Activated T-cell treated with anti-CD3 and anti-CD28 coated beads, Interleukin-2, amount 50 U/mL, for 72 hours (primary cell): ENCODE measurements at places on chromosomes 11 and 22.

DNA sequence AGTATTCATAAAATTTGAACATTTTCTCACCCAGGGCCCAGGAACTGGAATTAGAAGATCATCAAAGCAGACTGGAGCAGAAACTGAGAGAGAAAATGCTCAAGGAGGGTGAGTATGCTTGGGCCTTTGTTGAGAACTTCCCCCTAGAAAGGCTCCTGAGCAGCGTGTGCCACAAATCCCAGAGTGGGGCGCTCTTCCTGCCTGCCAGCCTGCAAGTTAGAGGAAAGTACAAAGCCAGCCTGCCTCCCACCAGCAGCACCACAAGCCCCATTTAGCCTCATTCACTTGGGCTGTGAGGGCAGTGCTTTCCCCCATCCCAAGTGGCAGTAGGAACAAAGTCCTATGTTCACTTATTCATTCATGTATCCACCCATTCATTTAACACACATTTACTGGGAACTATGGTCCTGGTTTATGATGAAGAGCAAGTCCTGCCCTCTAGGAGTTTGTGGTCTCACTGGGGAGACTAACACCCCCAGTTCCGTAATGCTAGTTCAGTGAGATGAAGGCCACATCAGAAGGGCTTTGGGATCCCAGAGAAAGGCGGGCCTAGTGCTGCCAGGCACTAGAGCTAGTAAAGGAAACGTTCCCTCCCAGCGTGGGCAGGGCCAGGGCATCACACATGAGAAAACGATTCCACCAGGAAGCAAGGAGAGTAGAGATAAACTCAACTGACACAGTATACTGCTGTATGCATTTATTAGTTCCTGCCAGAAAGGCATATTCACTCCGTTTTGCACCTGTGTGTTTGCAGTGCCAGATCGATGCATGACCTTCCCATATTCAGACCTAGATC is 22.4 kb upstream of the PARVA start:
- no peak for DNase-seq

- DNase-seq, result no peak
Measured at GRCh38 chr22:42967005-42967404, 47.9 kb downstream of the PACSIN2 start.

DNA sequence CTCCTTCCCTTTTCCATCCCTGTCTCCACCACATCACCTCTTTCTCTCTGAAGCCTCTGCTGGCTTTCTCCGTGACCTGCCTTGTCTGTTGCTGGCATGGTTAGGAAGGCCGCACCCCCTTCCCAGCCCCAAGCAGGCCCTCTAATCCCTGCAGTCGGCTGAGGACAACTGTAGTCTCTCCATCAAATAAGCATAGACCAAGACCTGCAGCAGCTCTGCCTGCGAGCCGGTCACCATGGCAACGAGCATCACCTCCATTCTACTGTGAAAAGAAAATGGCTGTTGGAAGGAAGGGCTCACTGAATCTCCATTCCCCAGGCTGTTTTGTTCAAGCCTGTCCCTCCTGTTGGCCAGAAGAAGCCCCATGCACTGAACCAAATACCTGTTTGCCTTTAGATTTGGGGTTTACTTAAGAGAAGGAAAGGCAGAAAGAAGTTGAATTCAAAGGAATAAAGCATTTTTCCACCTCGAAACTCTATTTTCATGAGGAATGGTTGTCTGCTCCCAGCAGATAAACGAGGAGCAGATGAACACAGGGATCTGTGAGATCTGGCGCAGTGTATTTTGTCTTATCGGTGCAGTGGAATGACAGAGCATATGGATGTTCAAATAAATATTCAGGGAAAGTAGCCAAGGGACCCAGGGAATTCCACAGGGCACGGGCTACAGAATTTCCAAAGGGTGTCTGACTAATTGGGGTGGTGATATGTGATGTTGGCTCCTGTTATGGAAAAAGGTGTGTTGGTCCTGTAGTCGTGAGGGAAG is 113.1 kb upstream of the TTC12 start:
- DNase-seq, result no peak

DNA sequence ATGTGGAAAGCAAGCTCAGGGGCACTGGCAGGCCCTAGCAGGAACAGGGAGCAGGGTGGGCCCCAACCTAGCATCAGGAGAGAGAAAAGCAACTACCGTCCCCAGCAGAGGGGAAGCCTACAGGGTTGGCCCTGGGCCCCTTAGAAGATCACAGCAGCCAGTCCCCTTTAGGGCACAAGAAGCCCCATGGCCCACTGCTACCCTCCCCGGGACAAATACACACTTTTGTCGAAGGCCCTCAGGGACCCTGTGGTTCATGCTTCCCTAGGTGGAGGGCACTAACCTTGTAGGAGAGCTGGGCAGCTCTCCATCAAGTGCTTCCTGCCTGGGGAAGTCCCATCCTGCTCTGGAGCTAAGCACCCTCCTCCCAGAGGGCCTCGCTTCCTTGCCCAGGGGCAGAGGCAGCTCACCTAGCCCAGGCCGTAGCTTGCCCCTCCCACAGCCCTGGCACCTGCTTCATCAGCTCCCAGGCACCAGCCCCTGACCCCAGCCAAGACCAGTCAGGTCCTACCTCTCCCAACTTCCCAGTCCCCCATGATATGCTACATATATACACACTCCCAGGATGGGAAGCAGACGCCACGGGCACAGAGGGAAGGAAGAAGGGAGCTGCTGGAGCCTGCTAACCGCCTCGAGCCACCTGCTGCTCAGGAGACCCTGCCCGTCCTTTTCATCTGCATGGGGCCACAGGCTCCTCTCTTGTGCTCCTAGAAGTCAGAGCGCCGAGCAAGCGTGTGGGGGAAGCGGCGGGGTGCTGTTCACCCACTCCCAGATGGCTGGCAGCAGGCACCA is 20.1 kb downstream of the SUN2 start:
- no peak for DNase-seq

DNA sequence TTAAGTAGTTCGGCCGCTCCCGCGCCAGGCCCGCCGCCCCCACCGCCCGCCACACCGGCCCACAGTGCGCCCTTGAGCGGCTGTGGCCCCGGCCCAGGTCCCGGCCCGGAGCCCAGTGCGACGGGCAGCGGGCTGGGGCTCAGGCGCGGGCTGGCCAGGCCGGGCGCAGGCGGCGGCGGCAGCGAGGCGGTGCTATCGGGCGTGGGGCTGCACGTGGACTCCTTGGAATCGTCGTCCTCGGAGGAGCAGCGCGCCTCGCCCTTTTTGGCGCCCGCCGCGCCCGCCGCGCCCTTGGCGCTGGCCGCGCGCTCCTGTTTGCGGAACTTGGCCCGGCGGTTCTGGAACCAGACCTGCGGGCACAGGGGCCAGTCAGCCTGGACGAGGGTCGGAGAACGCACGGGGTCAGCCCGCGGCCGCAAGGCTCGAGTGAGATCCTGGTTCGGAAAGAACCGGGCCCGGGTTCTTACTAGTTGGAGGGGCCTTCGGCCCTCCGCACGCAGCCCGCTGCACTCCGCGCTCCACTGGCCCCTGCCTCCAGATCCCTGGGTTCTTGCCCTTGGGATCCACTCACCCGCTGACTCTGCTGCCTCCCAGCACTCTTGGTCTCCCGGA is 4.0 kb downstream of the PHOX2A start:
- no peak for DNase-seq

GRCh38 chr22:46070803-46071450 is 79.4 kb upstream of the PPARA start:
- DNase-seq, result peak; percentile 53

GRCh38 chr11:68373815-68374501 is 61.6 kb downstream of the LRP5 start:
- no peak for DNase-seq

GRCh38 chr11:121464352-121464946 is 11.7 kb upstream of the SORL1-AS1 start:
- peak; percentile 93 for DNase-seq

DNA sequence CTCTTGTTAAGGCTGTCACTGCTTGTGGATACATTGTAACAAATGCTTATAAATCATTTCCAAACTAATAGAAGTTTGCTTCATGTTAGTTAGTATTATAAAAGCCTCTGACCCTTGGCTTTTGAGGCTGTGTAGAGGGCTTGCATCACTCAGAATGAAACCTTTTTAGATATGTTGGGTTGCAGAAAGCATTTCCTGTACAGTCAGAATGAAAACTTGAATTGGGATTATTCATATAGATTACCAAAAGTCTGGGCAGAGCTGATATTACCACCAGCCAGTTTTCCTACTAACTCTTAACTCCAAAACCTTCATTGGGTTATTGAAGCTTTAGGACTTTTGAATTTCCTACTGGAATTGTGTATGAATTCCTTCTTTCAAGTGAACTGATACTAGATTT is 12.0 kb downstream of the KMT2A start:
- peak; percentile 14 for DNase-seq

GRCh38 chr22:41976070-41976901 is 7.0 kb downstream of the SEPTIN3 start:
- DNase-seq, result peak; percentile 72

DNA sequence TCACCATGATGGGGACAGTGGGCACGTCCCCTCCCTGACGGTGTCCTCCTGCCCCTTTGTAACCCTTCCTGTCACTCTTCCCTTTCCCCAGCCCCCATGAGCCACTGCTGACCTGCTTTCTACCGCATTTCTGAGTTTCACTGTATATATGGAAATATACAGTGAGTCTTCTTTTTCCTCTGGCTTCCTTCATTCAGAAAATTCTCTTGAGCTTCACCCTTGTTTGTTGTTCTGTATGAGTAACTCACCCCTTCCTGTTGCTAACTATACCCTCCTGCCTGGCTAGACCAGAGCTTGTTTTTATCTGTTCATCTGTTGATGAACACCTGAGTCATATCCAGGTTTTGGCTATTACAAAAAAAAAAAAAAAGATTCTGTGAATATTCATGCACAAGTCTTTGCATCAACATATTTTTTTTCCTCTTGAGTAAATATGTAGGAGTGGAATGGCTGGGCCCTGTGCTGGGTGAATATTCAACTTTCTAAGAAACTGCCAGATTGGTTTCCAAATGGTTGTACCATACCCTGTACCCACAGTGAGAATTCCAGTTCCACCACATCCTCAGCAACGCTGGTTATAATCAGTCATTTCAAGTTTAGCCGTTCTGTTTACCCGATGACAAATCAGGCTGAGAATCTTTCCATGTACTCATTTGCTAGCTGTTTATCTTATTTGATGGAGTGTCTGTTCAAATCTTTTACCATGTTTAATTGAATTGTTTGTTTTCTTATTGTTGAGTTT is 62.0 kb downstream of the IGF2 start:
- peak; percentile 68 for DNase-seq

DNA sequence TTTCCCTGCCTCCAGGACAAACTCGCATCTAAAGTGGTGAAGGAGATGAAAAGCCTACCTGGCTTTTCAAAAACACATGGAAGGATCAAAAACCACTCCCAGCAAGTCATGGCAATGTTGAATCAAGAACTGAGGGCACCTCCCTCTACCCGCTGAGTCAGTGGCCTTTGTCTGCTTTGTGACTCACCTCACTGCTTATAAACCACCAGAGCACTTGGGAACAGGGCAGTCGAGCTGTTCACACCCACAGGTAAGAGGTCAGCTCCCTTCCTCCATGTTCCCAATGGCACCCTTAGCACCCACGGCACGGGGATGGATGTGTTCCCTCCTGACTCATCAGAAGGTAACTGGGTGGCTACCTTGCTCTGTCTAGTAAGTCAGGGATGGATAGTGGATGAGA is 21.7 kb downstream of the TENM4 start:
- DNase-seq, result no peak

- DNase-seq, result no peak
Measured at GRCh38 chr11:58608331-58608730, 14.1 kb upstream of the CNTF start.

DNA sequence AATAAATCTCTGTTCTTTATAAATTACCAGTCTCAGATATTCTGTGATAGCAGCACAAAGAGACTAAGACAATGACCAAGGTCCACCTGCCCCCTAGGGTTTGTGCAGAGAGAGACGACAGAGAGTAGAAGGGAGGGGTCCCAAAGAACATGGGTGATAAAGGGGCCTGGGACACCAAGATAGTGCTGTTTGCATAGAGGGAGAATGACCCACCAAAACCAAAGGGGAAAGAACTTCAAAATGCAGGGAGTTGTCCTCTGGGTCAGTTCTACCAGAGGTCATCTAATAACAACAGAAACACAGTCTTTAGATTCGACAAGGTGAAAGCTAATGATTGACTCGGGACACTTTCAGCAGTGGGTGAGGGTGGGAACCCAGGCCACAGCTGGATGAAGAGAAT is 23.7 kb downstream of the FAM227A start:
- no peak for DNase-seq

GRCh38 chr11:8277691-8278090 is 14.0 kb upstream of the LMO1 start:
- no peak for DNase-seq

GRCh38 chr11:126391970-126392632 is 36.6 kb downstream of the ST3GAL4 start:
- no peak for DNase-seq

DNA sequence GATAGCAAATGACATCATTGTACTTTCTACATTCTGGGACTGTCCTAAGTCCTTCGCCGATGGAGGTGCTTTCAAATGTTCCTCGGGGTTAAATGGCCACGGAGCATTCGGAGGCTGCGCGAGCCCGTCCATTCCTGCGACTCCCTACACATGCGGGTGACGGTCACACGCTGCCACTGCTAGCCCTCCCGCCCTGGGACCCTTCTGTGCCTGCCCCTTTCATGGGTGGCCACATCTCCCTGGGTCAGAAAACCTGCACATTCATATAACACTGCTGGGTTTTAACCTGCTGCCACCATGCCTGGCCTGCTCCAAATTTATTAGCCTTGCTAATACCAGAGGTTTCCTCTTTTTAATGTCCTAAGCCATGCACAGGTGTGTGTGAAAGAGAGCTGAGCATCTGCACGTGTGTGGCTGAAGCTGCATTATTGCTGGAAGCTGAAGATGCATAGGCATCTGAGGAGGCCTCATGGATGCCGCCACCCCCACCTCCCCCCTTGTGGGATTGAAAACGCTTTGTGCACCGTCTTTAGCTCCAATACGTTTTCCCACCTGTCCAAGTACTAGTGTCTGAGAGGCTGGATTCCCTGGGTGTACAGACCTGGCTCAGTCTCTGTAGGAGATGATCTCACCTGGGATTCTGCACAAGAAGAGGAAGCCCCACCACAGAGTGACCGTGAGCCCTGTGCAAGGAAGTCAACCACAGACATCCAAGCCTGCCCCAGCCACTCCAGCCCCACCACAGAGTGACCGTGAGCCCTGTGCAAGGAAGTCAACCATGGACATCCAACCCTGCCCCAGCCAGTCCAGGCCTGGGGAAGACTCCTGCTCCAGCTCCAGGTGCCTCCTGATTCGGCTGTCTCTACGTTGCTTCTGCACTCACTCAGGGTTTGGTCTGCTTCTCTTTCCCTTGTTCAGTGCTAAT is 626.4 kb downstream of the BRD1 start:
- no peak for DNase-seq

- no peak for DNase-seq
Measured at GRCh38 chr11:74577624-74578396, 14.6 kb upstream of the POLD3 start.

DNA sequence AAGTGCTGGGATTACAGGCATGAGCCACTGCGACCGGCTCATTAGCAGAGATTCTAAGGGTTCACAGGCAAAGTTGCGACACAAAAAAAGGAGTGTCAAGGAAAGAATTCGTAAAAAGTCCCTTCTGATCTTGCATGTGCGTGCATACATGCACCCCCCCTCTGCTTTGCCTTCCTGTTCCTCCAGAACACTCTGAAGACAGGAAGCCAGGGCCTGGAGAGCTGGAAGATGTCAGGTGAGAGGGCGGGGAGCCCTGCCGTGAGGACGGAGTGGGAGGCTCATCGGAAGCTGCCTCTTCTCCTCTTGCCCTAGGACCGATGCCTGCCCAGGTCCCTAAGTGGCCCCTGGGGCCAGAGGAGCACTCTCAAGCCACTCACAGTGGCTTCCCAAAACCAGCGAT is 89.1 kb downstream of the LARGE1 start:
- DNase-seq, result no peak
